Esophagus squamous epithelium (tissue), 5 donors: ENCODE measurements at places on chromosomes 16 and 17.
A peak's percentile ranks its signal among the peaks of the same experiment; 100 is the strongest.

- DNase-seq: no peak
Observed at GRCh38 chr17:1563786-1564613, 1.4 kb upstream of the PITPNA start.

DNA sequence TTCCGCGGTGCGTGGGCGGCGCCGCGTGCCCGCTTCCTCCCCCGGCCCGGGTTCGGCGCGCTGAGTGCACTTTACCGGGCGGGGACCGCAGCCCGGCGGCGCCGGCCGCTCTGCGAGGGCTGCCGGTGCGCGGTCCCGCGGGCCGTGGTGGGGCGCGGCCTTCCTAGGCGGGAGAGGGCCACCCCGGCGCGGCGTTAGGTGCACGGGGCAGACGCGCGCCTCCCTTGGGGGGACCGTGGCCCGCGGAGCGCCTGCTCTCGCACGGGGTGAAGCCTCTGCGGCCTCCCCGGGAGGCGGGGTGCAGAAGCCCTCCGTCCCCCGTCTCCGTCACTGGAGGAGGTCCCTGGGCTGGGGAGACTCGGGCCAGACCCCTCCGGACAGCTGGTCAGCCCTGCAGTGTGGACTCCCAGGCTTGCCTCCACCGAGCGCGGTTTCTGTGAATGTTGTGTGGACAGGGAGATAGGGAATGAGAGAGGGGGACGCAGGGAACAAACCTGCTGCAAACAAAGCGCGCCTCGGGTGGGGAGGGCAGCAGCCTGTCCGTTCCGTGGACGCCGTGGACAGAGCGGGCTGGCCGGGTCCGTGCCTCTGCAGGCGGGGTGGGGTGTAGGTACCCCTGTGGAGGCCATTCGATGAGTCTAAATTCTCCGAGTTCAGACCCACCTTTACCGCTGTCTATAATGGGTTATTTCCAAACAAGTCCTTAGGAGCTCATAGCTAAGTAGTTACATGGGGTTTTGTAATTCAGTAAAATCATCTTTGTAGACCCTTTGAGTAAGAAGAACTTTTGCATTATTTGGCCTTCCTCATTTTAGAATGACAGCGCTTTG is 721 bp downstream of the TBCD start:
- DNase-seq: no peak

GRCh38 chr17:78351449-78352006 is 8.3 kb downstream of the SOCS3 start:
- no peak for DNase-seq

DNA sequence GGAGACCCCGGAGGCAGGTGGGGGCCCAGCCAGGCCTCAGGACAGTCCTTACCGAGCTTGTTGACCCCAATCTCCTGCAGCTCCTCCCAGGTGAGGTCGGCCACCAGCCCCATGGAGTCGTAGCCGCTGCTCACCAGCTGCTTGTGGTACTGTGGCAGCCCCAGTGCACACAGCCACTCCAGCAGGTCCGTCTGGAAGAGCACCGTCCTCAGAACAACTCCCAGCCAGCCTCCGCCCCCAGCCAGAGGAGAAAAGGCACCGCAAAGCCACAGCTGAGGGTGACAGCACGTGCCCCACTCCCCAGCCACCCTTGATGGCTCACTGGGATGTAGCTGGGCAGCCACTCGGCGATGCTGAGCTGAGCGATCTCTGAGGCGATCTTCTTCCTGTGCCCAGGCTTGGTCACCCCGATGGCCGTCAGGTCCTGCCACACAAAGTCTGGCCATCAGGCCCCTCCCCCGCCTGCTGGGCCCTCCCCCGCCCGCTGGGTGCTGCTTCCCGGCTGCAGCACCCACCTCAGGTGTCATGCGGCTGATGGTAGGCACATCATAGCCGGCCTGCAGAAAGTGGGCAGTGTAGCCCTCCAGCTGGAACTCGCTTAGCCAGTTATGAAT is 11.9 kb downstream of the CASKIN2 start:
- DNase-seq: no peak

- no peak for DNase-seq
Observed at GRCh38 chr17:1153795-1154546, 25.8 kb downstream of the ABR start.

GRCh38 chr16:71537643-71538042 is 11.4 kb downstream of the CHST4 start:
- DNase-seq: no peak

DNA sequence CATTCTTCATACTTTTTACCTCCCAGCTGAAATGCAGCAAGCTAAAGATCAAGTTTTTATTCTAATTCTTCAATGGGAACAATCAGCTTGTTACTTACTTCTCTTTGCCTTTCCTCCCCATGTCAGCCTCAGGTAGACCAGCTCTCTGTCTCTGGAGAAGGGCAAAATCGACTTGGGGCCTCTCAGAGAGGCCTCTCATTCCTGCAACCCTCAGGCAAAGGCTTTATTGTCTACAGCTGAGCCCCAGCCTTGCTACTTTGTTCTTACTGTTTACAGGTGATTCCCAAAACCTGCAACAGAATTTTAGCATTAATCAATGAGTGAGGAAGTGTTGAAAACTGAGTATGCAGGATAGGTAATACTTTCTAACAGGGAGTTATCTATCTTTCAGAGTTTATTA is 148.6 kb downstream of the KIF2B start:
- no peak for DNase-seq

DNA sequence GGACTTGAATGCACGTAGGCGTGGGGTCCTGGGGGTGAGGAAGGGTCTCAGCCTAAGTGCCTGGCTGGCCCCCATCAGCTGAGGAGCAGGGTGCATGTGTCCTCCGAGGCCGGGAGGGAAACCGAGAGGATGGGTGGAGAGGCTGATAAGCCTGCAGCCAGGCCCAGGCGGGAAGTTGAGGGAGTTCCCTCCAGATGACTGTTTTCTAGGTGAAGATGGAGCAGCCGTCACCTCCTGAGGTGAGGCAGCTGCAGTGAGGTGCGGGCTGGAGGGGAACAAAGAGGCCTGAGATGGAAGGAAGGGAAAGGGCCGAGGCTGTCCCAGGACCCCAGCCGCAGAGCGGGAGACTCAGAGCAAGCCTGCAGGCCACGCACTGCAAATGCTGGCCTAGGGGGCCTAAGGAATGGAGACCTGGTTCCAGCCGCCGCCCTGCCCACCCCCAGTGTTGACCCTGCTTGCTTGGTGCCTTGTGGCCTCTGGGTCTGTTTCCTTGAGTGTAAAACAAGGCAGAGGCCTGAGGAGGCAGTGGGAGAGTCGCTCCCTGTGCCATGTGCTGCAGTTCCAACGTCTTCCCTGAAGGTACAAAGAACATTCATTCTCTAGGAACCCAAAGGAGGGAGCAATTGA is 3.0 kb downstream of the PECAM1 start:
- no peak for DNase-seq

DNA sequence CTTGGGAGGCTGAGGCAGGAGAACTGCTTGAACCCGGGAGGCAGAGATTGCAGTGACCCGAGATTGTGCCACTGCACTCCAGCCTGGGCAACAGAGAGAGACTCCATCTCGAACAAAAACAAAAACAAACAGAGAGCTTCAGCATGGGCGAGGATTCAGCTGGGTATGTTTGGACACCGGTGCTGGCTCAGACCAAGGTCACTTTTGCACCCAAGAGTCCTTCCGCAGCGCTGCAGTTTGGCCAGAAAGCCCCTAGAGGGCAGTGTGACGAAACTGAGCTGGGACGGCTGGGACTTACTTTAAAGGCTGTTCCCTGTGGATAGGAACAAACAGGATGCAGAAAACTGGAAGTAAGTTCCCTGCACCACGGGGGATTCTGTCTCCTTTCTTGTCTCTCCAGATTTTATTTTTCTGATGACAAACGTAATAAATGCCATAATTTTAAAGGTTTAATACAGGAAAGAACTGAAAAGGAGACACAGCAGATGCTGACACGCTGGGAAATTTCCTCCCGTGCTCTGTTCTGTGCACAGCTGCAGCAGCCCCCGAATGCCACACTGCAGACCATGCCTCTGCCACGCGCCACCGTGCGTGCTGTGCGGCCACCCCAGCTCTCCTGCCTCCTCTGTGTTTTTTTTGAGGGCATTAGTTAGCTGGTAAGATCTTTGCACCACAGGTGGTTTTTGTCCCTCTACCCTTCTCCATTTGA is 25.2 kb upstream of the USP36 start:
- DNase-seq: no peak

DNA sequence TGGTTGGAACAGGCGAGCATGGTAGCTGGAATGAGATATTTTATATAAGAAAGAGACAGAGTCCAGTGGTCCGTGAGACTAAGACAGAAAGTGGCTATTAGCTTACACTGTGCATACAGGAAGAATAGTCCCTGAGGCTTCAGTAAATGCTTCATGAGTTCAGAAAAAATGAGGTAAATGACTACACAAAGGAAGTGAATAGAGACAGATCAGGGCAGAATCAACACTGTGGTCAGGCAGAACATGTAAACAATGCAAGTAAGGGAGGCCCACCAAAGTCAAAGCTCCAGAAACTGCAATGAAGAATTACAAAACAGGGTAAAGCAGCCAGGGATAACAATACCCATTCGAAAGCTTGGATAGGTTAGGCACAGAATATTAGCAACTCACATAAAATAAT is 4.8 kb downstream of the ABCA10 start:
- no peak for DNase-seq

DNA sequence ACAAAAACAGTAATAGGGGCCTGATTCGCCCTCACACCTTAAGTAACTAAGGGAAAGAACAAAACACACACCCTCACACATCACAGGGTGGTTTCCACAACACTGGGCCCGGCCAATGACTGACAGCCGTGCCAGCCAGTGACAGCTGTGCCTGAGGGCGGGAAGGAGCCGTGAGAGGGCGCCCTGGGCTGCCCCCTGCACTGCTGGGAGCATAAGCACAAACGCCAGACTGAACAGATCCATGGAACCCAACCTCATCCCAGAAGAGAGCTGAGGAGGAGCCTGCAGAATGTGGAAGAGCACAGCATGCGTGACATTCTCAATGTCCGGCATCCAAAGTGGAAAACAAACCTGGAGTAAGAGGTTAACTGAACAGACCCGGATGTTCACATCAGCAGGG is 16.0 kb downstream of the CSNK1D start:
- no peak for DNase-seq

DNA sequence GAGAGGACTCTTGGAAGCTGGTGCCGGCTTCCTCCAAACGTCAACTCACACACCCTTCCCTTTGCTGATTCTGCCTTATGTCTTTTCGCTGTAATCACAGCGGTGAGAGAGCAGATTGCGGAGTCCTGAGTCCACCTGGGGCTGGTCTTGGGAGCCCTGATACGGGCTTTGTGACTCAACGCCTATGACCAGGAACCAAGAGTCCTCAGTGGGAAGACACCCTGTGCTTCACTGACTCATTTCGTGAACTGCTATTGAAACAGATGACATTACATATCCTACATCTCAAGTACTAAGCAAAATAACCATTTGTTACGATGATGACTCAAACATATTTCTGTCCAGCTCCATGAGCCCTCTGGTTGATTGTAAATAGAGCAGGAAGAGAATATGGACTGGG is 90.7 kb upstream of the CREBBP start:
- DNase-seq: no peak

DNA sequence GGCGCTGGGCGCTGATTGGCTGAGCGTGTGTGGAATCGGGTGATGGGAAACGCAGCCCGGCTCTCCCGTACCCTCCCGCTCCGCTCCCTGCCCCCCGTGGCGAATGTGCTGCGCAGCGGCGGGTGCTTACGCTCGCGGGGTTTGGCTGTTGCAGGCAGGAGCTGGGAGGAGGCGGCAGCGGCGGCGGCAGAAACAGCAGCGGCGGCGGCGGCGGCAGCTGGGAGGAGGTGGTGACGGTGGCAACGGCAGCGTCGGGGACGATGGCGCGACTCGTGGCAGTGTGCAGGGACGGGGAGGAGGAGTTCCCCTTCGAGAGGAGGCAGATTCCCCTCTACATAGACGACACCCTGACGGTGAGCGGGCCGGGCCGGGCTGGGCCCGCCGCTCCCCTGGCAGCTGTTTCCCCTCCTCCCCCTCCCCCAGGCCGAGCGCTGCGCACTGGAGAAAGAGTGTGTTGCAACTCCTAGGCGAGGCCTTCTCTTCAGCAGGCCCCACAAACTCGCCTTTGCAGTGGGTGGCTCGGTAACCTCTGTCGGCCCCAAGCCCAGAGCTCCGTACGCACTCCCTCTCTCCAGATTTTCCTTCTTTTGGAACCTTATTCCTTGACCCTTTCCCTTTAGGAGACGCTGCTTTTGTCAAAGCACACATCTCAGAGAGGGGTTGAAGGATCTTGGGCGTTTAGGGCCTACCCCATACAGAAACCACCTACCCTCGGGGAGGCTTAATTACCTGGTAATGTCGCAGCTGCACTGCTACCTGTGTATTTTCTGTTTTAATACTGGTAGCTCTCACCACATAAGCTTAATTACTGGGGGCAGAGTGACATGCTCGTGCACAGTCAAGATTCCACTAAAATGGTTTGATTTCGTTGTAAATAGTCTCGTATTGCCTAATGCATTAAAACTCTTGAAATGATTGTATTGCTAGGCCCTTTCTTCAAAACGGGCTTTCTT is 1.0 kb downstream of the GGNBP2 start:
- DNase-seq: peak; percentile 70

DNA sequence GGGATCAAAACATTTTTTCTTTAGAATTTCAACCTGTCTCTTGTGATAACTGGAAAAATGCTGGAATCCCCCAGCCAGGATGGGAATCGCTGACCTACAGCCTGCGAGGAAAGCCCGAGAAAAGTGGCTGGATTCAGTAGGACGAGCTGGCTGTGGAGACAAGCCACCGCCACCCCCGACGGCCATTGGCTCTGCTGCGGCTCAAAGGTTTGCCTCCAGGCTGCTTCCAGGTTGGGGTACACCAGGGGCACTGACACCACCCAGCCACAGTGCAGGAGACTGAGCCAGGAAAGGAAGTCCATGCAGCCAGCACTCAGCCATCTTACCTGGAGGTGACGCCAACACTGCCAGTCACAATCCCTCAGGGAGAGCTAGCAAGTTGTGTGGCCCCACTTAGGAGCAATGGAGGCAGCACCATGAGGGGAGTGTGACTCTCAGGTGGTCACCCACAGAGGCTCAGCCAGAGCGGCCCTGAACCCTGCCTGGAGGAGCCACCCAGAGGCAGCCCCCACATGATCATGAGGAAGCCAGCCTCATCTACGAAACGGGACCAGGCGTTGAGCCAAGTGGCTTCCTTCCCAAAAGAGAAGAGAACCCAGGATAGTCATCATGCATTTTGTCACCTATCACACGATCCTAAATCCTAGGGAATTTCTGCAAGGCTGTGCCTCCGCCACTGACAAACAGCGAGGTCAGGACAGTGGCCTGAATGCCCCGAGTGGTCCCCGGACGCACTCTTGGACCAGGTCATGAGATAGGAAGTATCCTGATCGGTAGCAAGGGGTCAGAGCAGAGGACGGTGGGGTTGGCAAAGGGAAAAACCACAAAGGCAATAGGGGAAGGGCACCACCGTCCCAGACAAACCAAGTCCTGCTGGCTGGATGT is 84.8 kb downstream of the RBFOX3 start:
- no peak for DNase-seq
